Activated gamma-delta T cell treated with anti-CD3 and anti-CD28 coated beads, Interleukin-2, amount 50 U/mL, for 16 hours (primary cell): ENCODE measurements at places on chromosomes 4 and X.

GRCh38 chr4:90799895-90800294 lies 672.7 kb downstream of the CCSER1 start:
- DNase-seq: no peak

DNA sequence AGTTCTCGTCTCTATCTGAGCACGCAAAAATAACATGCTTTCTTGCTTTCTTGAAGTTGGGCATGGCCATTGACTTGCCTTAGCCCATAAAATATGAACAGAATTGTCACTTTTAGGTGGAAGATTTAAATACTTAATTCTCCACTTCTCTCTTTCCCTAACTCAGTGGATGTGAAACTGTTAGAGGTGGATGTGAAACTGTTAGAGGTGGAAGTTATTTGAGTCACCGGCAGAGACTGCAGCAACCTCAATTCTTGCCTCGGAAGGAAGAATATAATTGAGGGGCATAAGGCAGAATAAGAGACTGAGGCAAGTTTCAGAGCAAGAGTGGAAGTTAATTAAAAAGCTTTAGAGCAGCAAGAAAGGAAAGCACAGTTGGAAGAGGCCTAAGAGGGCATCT lies 2.8 kb upstream of the PARM1 start:
- no peak for DNase-seq

GRCh38 chr4:69147334-69147733 lies 51.1 kb downstream of the UGT2B7 start:
- DNase-seq: no peak

DNA sequence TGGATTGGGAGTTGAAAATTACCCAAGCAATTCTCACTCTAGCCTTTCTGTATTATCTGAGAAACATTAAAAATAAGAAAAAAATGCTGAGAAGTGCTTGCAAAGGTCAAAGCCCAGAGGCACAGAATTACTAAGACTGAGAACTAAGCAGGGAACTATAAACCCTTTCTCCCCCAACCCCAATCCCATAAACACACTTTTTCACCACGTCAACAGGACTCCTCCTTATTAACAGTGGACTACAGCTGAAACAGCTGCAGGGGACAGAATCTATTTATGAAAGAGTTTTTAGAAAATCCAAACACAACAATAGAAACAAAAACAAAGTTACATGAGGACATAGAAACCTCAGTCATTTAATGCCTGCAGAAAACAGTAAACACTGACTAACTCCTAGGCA lies 984.1 kb downstream of the TRAM1L1 start:
- DNase-seq: no peak

DNA sequence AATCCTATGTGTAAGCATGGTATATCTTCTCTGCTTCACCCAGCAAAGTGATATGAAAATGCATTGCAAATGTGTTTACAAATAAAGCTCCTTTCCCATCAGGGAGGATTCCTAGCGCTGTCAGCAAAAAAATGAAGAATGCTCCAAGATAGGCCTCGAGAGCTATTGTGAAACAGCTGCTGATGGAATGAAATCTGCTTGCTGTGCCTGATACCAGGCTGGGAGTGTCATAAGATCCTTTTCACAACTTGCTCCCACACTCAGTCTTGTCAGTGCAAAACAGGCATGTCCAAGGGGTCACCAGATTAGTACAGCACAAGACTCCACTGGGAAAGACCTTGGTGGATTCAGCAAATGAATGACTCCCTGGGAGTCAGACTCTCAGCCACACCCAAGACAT lies 34.1 kb downstream of the HNRNPH2 start:
- no peak for DNase-seq

GRCh38 chr4:77817304-77818072 lies 1.7 kb downstream of the CNOT6L start:
- no peak for DNase-seq

DNA sequence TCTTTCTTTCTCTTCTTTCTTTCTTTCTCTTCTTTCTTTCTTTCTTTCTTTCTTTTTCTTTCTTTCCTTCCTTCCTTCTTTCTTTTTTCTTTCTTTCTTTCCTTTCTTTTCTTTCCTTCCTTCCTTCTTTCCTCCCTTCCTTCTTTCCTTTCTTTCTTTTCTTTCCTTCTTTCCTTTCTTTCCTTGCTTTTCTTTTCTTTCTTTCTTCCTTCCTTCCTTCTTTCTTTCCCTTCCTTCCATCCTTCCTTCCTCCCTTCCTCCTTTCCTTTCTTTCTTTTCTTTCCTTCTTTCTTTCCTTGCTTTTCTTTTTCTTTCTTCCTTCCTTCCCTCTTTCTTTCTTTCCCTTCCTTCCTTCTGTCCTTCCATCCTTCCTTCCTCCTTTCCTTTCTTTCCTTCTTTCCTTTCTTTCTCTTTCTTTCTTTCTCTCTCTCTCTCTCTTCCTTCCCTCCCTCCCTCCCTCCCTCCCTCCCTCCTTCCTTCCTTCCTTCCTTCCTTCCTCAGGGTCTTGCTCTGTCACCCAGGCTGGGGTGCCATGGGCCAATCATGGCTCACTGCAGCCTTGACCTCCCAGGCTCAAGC lies 13.6 kb upstream of the SPARCL1 start:
- DNase-seq: no peak

- no peak for DNase-seq
These were observed 170.0 kb upstream of the FRMPD4 start for GRCh38 chrX:11967986-11968869.
